ENCODE measurements at places on chromosomes 6 and 20.
A peak's percentile ranks its signal among the peaks of the same experiment; 100 is the strongest.

DNA sequence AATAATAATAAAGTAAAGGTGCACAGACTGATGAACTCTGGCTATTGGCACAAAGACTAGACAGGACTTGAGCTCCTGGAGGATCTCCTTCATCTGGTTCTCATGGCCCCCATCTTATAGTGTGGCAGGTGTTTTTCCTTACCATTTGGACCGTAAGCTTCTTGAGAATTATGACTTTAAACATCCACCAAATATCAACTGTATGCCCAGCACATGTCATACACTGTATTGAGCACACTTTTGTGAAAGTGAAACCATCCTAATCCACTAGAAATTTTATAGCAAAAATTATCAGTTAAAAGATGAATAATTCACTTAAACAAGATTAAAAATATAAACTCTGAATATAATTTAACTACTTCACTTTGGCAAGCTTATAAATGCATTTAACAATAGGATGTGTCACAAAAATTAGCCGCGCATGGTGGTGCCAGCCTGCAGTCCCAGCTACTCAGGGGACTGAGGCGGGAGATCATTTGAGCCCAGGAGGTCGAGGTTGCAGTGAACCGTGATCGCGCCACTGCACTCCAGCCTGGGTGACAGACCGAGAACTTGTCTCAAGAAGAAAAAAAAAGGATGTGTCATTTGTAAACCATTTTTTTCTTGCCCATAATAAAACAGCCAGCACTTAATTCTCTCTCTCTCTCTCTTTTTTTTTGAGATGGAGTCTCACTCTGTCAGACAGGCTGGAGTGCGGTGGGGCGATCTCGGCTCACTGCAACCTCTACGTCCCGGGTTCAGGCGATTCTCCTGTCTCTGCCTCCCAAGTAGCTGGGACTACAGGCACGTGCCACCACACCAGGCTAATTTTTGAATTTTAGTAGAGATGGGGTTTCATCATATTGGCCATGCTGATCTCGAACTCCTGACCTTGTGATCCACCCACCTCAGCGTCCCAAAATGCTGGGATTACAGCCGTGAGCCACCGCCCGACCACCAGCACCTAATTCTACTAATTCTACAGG lies 9.1 kb downstream of the HIVEP2 start:
- DNase-seq, result no peak

- DNase-seq, result no peak
These were observed 123.6 kb downstream of the ISM1 start for GRCh38 chr20:13344671-13345070.

DNA sequence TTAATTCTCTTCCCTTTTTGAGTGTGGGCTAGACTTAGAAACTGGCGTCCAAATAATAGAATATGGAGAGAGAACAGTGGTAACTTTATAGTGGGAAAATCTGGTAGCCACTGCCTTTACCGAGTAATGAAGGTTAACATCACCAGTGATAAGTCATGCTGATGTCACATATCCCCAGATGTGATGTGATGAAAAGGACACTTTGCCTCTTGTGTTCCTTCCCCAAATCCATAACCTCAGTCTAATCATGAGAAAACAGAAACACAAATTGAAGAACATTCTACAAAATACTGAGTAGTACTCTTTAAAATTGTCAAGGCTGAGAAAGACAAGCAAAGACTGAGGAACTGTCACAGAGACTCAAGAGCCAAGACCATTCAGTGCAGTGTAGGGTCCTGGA lies 17.8 kb downstream of the ANKS1A start:
- DNase-seq, result no peak

GRCh38 chr6:29502597-29502996 lies 14.8 kb upstream of the MAS1L start:
- DNase-seq, result no peak

GRCh38 chr20:64079273-64080012 lies at the start of gene RGS19:
Gene RGS19 (minus strand): TSS chr20:64079518. CDS start chr20:64076886, 2,632 bp downstream.
- DNase-seq, result peak; percentile 29

DNA sequence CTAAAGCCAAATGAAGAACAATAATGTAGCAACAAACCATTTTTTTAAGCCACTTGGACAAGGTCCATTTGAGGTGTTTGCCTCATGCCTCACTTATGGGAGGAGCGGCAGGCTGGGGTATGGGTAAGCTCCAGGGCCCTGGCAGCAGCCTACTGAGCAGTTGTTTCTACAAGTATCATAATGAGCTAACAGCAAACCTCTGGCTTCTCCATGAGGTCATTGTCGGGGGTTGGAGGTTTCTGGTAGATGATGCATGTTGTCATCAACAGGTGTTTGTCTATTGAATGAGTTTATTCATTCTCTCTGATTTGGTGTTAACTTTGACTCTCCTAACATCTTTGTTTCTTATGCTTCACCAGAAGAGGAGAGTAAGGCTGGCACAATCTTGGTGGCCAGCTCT lies 150.7 kb downstream of the TBC1D7 start:
- no peak for DNase-seq

DNA sequence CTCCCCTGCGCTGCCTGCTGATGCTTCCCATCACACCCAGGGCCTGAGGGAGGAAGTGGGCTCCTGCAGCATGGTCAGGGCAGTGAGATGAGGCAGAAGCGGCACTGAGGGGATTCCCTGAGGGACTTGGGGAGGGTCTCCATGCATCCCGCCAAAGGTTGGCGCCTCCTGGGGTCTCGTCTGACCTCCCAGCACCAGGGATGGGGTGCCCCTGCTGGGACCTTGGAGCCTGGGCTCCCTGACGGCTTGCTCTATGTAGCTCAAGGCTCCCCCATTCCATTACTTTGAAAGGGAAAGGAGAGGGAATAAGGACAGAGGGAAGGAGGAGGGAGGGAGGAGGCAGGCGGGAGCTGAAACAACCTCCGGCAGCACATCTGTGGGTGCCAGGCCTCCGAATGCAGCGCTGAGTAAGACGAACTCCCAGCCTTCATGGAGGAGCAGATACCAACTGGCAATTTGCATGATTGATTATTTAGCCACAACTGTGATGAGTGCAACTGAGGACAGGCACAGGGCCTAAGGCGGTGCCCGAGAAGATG lies 259.3 kb downstream of the ERMARD start:
- no peak for DNase-seq

- no peak for DNase-seq
These were observed 122.4 kb upstream of the EXOC2 start for GRCh38 chr6:815348-815738.

- no peak for DNase-seq
These were observed 118.3 kb upstream of the MTHFD1L start for GRCh38 chr6:150747155-150747554.

- DNase-seq, result no peak
These were observed 12.6 kb downstream of the ACSS1 start for GRCh38 chr20:25045343-25045712.

DNA sequence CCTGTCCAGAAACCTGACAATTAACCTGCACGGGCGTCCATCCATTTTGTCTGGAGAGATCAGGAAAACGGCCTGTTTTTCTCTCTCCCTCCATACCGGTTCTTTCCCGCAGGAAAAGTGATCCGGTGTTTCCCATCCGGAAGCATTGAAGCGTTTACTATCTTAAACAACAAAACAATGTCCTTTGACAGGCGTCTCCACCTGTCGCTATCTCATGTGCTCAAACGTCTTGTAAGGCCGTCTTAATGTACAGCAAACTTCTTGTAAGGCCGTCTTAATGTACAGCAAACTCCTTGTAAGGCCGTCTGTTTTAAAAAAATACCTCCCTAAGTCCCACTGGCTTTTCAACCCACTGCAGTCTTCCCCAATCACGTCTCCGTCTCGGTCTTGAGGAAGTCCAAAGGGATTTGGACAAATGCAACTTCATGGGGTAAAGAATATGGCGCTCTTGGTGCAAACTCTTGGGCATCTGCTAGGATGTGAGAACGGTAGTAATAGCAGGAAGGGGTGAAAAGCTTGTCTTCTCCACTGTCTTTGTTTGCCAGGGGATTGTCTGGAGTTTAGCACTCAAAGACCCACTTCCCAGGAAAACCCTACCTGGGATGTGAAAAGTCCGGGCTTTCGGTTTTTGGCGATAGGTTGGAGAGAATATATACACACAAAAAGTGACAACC lies 29.9 kb upstream of the TRIM27 start:
- no peak for DNase-seq

DNA sequence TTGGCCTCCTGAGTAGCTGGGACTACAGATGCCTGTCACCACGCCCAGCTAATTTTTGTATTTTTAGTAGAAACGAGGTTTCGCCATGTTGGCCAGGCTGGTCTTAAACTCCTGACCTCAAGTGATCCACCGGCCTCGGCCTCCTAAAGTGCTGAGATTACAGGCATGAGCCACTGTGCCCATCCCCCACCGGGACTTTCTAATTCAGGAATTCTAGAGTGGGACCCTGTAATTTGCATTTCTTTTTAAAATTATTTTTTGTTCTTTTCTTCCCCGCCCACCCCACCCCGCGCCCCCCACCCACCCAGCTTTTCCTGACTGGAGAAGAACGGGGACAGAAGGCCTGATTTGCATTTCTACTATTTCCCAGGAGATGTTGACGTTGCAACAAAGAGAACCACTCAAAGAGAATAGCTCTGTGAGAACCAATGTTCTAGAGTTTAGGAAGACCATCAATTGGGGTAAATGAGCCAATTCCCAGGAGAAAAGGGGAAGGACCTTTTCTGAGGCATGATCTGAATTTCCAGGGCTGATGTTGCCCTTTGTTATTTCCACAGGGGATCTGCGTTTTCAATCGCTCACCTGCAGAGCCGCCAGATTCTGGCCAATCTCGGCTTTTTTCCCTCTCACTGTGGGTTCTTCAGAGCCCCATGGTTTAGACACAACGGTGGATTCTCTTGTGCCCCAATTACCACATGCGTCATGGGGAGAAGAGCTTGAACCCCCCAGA lies 33.2 kb upstream of the TFAP2C start:
- DNase-seq, result no peak

- DNase-seq, result no peak
These were observed 205.4 kb downstream of the SOD2 start for GRCh38 chr6:159487636-159488035.

- no peak for DNase-seq
These were observed 1.8 kb downstream of the RALGAPA2 start for GRCh38 chr20:20710443-20711315.

DNA sequence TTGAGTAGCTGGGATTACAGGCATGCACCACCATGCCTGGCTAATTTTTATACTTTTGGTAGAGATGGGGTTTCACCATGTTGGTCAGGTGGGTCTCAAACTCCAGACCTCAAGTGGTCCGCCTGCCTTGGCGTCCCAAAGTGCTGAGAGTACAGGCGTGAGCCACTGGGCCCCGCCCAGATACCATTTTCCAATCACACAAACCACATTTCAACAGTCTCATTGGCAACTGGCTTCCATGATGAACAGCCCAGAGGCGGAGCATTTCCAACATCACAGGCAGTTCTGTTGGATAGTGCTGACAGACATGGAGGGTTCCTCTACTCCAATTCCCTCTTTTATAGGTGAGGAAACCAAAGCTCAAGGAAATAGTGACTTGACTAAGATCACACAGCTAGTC lies 43.9 kb upstream of the PLCB4 start:
- no peak for DNase-seq

DNA sequence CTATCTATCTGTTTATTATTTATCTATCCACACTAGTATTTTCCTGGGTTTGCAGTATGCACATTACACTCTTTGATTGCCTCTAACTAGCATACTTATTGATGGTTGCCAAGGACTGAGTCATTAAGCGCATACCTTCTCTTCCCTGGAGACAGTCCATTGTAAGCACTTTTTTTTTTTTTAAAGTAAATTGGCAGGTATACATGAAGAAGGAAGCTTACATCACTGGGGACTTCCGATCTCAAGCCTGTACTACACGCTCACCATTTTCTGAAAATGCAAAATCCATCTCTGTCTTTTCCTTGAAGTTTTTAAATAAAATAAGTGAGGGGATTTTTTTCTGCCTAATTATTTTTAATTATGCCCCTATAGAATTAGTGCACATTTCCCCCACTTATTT lies 63.5 kb downstream of the HMGN3 start:
- peak; percentile 13 for DNase-seq

GRCh38 chr6:168410554-168411011 lies 30.4 kb upstream of the SMOC2 start:
- no peak for DNase-seq

- DNase-seq, result no peak
These were observed at the start of gene ECT2L for GRCh38 chr6:138795809-138796603. Gene ECT2L (plus strand): TSS chr6:138796087. CDS start chr6:138813275, 17,188 bp downstream.

- DNase-seq, result no peak
These were observed 187.3 kb upstream of the TENT5A start for GRCh38 chr6:81939766-81940165.

GRCh38 chr20:62080249-62080990 lies 14.7 kb upstream of the TAF4 start:
- DNase-seq, result no peak

DNA sequence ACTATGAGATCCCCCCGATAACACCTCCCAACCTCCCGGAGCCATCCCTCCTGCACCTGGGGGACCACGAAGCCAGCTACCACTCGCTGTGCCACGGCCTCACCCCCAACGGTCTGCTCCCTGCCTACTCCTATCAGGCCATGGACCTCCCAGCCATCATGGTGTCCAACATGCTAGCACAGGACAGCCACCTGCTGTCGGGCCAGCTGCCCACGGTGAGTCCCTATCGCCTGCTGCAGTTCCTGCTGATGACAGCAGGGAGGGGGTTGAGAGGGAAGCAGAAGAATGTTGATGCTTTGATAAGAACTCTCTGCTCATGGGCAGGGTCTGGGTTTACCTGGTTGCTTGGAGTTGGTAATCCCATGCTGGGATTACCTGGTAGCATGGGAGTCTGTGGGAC lies 91.9 kb downstream of the TOX2 start:
- DNase-seq, result no peak

DNA sequence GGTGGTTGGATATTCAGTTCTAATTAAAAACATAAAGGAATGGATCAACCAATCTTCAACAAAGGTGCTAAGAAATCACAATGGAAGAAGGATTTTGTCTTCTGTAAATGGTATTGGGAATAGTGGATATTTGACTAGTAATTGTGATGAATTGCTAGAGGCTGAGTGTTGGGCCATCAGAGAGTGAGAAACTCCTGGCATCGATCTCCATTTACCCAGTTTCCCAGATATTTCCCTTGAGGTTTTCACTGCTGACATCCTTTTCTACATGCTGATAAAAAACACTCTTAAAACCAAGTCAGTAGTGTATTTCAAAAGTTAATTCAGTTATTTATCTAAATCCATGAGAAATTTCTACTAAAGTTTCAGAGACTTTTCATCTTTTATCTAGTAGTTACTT lies 40.4 kb upstream of the COL10A1 start:
- DNase-seq, result no peak

GRCh38 chr6:116385459-116385802 lies 14.7 kb downstream of the DSE start:
- no peak for DNase-seq

DNA sequence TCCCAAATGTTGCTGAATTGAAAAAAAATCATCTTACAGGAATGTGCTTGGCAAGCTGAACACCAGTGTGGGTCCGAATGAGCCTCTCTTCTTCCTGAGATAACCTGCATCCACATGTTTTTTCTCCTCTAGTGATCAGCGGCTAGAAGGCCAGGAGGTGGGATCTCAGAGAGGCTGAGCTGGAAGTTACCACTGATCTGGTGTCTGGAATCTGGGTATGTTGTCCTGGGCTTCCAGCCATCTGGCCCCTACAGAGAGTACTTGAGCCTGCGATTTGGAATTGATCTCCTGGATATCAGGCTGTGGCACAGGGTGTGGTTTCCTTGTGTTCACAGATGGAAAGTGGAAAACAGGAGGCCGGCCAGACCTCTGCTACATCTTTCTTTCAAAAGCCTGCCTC lies 35.9 kb downstream of the SULF2 start:
- DNase-seq, result no peak
